Esophagus mucosa (tissue), 1 donor: ENCODE measurements at places on chromosomes 4 and X.

DNA sequence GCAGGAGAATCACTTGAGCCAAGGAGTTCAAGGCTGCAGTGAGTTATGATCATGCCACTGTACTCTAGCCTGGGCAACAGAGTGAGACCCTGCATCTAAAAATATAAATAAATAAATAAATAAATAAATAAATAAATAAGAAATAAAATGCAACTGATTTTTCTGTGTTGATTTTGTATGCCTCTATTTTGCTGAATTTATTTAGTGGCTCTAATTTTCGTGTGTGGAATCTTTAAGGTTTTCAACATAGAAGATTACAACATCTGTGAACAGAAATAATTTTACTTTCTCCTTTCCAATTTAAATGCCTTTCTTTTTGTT lies 30.9 kb upstream of the ABCG2 start:
- ATAC-seq = no peak

GRCh38 chrX:34238896-34239295 lies 106.8 kb upstream of the FAM47A start:
- no peak for ATAC-seq

- no peak for ATAC-seq
These were observed 279.0 kb upstream of the TACR3 start for GRCh38 chr4:103998756-103999155.

- no peak for ATAC-seq
These were observed 86.2 kb upstream of the KIT start for GRCh38 chr4:54571293-54572151.

DNA sequence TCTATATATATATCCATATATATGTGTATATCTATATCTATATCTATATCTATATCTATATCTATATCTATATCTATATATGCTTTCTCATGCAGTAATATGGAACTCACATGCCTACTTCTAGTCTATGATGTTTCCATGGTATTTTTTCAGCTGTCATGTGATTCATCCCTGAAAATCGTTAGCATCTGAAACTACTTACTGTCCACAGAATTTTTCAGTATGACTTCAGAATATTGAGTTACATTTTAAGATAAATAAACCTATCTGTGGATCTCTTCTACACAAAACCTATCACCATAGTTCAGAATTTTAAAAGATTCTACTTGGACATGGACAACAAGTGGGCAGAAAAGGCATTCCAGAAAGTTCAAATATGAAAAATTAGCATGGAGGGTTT lies 855.1 kb upstream of the INTU start:
- no peak for ATAC-seq

DNA sequence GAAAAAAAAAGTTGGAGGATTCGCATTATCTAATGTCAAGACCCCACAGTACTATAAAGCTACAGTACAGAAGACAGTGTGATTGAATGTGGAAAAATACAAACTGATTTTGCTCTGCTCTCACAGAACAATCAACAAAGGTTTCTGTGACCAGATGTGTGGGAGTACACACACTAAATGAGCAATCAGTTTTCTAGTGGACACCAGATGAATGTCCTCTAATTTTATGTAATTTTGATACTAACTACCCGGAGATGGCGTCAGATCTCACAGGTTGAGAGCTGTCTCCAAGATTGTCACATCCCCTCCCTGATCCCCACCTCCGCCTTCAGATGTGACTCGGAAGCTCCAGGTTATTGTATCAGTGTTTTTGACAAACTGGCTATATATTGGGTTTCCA lies 81.9 kb upstream of the HUWE1 start:
- no peak for ATAC-seq

- ATAC-seq = no peak
These were observed 90.3 kb upstream of the MAML3 start for GRCh38 chr4:140244328-140244727.

- peak; percentile 83 for ATAC-seq
These were observed 527 bp downstream of the NOA1 start for GRCh38 chr4:56976837-56977320.

- peak; percentile 62 for ATAC-seq
These were observed 217.6 kb downstream of the PTTG2 start for GRCh38 chr4:38177641-38178391.

GRCh38 chr4:187480146-187481145 lies 515.1 kb upstream of the ZFP42 start:
- ATAC-seq = peak; percentile 53

DNA sequence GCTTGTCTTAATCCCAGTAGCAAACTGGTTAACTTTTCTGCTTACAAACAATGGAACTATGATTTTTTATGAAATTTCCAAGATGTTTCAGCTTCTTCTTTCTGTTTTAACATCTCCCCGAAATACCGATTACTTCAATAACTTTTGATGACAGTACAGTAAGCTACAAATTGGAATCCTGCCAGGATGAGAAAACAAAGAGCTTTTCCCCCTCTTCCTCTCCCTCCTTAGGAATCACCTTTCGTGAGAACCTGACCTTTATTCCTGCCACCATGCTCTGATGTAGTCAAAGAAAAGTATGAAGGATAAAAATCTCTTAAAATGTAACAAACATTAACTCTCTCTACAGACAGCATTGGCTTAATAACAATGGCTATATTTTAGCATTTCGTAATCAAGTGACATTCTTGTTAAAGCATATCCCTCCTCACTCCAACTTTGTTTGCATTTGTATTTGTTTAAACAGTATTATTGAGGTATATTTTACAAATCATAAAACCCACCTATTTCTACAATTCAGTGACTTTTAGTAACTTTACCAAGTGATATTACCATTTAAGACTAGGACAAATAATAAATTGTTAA lies 148.7 kb upstream of the NAP1L5 start:
- no peak for ATAC-seq

DNA sequence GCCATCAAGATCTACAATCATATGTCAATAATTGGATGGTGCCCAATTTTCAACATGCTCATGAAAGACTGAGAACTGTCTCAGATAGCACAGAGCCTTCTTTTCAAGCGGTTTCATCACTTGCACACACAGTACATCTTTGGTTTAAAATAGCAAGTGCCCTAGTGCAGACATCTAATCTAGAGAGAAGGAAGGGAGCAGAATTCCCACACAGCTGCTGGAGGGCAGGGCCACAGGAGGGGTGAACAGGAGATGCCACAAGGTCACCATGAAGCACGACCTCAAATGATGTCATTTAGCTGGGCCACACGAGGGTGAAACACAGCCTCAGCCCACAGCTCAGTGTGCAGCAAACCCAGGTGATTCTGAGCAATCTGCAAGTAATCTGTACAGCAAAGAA lies 24.3 kb downstream of the LEF1 start:
- ATAC-seq = no peak

- ATAC-seq = peak; percentile 71
These were observed 102.0 kb downstream of the PTTG2 start for GRCh38 chr4:38062088-38062775.

- ATAC-seq = no peak
These were observed 8.0 kb downstream of the PDE6B start for GRCh38 chr4:633406-633805.

GRCh38 chrX:73831500-73831899 lies 268.5 kb downstream of the CHIC1 start:
- no peak for ATAC-seq

GRCh38 chrX:68238568-68238967 lies 194.7 kb downstream of the OPHN1 start:
- ATAC-seq = no peak

GRCh38 chr4:40827758-40828157 lies 78.0 kb downstream of the NSUN7 start:
- ATAC-seq = no peak

GRCh38 chr4:174580597-174580996 lies 58.3 kb upstream of the HPGD start:
- no peak for ATAC-seq

DNA sequence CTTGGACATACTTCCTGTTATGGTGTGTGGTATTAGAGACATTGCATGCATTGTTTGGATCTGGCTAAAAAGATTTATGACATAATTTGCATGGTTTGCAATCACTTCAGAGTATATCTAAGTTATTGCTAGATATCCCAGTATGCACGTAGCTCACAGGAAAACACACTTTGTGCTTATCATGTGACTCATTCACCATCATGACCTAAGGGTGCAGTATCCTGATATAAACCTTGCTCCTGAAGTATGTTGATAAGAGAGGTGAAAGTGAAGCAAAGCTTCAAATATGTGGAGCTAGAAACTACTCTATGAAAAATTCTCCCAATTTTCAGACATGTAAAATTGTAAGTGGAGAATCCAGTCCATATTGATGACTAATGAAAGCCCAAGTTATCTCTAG lies 46.9 kb upstream of the GRXCR1 start:
- ATAC-seq = no peak

- no peak for ATAC-seq
These were observed 413.2 kb downstream of the FAT4 start for GRCh38 chr4:125727931-125728330.

DNA sequence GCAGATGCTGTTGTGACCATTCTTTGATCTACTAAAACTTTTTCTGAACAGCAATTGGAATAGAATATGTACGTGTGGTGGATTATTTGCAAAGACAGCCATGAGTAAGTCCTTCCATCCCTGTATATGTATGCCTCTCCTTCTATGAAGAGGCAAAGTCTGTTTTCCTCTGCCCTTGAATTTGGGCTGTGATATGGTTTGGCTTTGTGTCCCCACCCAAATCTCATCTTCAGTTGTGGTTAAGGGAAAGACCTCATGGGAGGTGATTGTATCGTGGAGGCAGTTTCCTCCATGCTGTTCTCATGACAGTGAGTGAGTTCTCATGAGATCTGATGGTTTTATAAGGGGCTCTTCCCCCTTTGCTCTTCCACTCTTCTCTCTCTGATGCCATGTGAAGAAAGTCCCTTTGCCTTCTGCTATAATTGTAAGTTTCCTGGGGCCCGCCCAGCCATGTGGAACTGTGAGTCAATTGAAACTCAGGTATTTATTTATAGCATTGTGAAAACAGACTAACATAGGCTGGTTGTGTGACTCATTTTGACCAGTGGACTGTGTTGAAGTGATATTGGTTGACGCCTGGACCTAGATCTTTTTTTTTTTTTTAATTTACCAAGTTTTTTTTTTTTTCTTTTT lies 108.3 kb upstream of the CAMK2D start:
- peak; percentile 81 for ATAC-seq

DNA sequence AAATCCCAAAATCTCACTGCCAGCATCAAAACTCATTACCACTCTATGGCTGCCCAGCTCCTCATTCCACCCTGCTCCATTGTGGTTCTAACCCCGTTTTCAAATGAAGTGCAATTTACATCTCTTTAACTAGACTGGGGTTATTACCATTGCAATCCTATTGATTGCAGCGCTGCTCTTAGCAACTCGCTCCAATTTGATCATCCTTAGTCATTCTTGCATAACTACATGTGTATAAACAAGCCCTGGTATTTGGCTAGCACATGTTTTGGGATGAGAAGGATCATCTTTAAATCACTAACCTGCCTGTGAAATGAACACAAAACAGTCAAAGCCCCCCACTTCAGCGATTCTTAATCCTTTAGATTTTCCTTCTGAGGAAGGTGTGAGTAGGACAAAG lies 340.1 kb upstream of the PPARGC1A start:
- no peak for ATAC-seq

DNA sequence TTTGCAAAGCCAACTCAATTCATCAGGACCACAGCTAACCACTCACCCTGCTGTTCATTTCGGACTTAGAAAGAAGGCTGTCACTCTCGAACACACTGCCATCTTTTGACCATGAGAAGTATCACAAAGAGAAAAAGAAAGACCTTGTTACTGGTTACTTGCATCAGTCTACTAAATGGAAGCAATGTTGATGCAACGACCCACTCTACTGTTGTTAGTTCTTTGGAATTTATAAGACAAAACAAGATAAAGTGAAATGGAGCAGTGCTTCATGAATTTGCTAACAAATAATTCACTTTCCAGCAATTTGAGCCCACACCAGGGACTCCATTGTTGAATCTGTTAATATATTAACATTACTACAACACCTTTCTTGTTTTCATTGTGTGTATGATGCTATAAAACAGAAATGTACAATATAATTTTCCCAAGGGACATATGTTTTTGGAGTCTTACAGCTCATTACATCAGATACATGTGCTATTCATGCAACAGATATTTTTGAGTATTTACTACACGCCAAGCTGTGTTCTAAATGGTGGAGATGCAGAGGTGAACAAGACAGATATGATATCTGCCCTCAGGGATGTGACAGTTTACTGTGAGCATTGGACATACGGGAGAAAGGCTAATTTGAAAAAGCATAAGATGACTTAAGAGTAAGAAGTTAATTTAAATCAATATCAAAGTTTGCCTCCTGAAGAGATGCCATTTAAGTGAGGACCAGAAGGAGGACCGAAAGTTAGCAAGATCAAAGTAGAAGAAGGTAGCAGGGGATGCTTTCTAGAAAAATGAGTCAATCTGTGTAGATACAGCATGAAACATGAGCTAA lies 87.2 kb downstream of the AREG start:
- ATAC-seq = peak; percentile 71

DNA sequence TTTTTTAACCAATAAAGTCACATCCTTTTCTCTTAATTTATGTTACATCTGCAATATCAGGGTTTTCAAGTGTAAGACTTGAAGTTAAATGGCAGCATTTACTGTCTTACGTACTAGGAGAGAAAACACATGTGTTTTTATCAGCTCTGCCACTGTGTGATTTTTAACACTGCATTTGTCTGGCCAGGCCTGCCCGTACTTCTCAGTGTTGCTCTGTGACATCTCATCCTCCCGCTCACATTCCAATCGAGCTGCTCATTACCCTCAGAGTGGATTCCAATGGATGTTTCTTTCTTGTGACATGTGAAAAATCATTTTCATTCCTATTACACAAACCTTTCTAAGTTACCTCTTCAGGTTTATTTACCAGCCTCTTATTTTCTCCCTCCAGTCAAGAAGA lies 420.3 kb downstream of the FAT4 start:
- peak; percentile 43 for ATAC-seq

- no peak for ATAC-seq
These were observed 142.5 kb downstream of the COL4A5 start for GRCh38 chrX:108582151-108582550.

GRCh38 chrX:111100191-111100590 lies 4.2 kb downstream of the PAK3 start:
- ATAC-seq = peak; percentile 36

- no peak for ATAC-seq
These were observed 4.8 kb downstream of the PRAF2 start for GRCh38 chrX:49069038-49069437.

- no peak for ATAC-seq
These were observed 575.1 kb downstream of the IL15 start for GRCh38 chr4:142211444-142211843.

- no peak for ATAC-seq
These were observed 36.9 kb downstream of the TLL1 start for GRCh38 chr4:165909947-165910346.
